Stimulated activated CD4-positive, alpha-beta T cell treated with anti-CD3 and anti-CD28 coated beads, Interleukin-4, amount 100 ng/mL, for 4 hours (primary cell): ENCODE measurements at places on chromosomes 1 and 21.

- DNase-seq, result no peak
Measured at GRCh38 chr1:86184426-86184825, 27.9 kb upstream of the COL24A1 start.

DNA sequence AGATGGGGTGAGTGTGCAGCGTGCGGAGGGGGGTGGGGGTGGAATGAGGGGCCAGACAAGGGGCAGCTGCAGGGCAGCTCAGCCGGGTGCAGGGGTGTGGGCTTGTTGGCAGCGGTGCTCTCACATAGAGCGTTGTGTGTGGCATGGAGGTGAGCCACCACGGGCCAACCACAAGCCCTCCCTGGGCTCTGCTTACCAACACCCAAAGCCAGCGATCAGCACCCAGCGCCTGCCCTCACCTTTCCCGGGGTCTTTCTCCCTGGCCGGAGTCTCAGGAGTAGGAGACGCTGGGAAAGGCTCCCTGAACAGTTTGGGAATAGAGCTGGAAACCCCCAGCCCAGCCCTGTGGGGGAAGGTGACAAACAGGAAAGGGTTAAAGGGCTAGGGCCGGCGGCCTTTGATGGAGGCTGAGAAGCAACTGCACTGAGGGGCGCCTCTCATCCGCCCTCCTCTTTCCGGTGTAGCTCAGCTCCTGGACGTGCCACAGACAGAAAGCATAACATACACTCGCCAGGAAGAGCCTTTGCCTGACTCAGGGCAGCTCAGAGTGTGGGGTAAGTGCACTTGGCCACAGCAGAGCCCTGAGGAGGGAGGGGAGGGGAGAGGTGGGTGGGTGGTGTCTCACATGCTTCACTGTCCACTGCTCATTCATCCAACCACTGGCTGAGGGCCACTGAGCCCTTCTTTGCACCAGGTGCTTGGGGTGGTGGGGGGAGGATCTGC, 577 bp downstream of the IKBKE start:
- peak; percentile 35 for DNase-seq

DNA sequence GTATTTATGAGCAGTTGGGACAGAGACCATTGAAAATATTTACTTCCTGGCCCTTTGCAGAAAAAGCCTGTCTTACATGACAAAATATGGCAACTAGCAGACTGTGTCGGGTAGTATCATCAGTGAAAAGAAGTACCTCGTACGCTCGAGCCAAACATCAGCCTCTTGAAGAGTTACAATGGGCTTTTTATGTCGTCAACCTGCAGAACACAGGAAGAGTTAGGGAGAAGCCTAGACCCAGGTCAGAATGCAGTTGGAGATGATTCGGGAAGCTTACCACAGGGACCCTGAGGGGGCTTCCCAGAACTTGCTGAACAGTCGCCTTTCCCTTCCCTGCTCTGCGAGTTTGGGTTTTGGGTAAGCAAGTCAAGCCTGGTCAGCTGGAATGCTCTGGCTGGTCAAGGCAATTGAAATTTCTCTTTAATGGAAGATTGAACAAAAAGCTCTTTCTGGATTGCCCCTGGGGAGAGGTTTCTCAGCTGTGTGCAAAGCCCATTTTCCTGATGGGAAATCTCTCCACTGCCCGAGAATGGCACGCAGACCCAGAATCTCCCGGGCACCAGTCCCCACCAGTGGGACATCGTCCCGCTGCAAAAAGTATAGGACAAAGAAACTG, 263.6 kb upstream of the TMEM51 start:
- DNase-seq, result no peak

GRCh38 chr21:29146726-29147125, 16.3 kb downstream of the MAP3K7CL start:
- DNase-seq, result no peak

DNA sequence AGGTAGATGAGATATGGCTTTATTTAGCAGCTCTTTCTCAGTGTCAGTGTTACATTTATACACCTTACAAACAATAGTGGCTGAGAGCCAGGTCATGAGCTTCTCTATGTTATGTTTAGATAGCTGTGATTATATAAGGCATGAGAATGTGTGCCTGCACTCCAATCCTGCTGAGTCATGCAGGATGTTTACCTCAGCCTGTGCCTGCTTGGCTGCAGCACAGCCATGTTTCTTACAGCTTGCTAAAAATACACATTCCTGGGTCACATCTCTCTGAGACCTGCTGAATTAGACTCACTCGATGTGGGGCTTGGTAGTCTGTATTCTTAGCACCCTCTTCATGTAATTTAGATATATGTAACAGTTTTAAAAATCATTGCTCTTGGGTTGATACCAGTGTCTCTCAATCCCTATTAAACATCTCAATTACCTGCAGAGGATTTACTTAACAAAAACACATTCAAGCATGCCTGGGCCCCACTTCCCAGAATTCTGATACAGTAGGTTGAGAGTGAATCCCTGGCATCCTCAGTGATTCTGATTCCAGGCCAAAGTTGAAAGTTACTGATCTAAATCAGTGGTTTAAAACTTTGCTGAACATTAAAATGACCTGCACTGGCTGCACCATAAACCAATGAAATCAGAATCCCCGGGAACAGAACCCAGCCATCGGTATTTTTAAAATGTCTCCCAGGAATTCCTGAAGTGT, 107.5 kb downstream of the GDAP2 start:
- DNase-seq, result no peak

GRCh38 chr1:51445351-51446090, 73.5 kb downstream of the EPS15 start:
- DNase-seq, result no peak
